ENCODE measurements at places on chromosomes 13 and 19.

GRCh38 chr13:66586489-66586888, 643.6 kb downstream of the PCDH9 start:
- no peak for DNase-seq

- DNase-seq, result no peak
These were observed 36.7 kb upstream of the RANBP3 start for GRCh38 chr19:6014551-6015135.

DNA sequence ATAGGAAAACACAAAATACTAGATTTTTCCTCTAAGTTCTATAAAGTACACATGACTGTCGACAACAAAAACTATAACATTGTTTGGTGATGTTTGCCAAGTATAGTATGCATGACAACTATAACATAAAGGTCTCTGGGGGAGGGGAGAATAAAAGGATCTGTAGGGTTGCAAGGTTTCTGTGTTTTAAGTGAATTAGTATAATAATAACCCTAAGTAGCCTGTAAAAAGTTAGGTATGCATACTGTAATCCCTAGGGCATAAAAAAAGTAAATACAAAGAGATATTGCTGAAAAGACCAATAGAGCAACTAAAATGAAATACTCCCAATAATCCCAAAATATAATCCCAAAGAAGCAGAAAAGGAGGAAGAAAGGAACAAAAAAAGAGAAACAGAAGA, 14.6 kb downstream of the MYCBP2 start:
- no peak for DNase-seq

DNA sequence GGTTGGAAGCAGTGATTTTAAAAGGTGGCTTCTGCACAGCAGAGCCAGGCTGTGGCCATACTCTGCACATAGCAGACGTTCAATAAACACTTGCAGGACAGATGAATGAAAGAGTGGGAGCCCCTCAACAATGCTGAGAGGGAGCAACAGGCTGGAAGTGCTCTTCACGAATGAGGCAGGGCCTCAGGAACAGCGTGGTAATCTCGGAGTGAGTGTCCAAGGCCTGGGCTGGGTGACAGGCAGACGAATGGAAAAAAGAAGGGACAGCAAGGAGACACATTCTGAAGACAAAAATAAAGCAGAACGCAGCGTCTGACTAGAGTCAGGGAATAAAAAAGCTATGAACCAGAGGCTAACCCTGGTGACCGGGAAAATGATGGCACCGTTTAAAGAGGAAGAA, 11.1 kb downstream of the GJA3 start:
- DNase-seq, result no peak

DNA sequence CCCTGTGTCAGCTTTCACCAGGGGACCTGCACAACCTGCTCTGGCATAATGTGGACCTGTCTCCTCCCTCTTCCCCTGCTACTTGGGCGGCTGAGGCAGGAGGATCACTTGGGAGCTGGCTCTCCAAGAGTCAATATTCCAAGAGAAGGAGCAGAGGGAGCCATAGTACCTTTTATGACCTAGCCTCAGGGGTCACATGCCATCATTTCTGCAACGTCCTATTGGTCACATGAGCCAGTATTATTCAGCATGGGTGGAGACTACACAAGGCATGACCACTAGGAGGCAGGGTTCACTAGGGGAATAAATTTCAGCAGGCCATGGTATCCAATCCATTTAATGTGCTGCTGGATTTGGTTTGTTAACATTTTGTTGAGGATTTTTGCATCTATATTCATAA, 12.0 kb upstream of the SHFL start:
- peak; percentile 23 for DNase-seq

GRCh38 chr13:30816736-30817135, 81.4 kb downstream of the ALOX5AP start:
- no peak for DNase-seq

- no peak for DNase-seq
These were observed 809 bp downstream of the MISP start for GRCh38 chr19:751501-752341.

GRCh38 chr13:69496981-69497380, 610.6 kb upstream of the ATXN8OS start:
- DNase-seq, result no peak

DNA sequence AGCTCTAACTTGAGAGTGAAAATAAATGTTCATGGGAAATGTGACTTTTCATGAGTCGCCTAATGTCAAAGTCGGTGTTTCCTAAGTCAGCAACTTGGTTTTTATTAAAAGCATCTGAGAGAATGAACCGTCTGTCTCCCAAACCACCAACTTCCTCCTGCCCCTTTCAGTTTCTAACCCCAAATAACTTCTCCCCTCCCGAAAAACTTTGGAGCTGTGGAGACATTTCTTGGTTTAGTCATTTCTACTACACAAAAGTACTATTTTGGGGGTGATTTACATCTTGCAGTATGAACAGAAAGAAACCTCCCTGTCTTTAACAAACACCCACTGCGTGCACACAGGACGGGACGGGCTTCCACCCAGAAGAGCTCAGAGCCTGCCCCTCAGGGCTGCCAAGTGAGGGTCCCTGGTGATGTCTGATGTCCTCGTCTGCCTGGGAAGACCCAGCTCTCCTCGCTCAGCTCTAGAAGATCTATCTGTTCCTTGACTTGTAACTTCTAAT, 65.0 kb downstream of the RASA3 start:
- no peak for DNase-seq

GRCh38 chr19:50820549-50821247, 2.9 kb downstream of the KLK1 start:
- DNase-seq, result no peak

DNA sequence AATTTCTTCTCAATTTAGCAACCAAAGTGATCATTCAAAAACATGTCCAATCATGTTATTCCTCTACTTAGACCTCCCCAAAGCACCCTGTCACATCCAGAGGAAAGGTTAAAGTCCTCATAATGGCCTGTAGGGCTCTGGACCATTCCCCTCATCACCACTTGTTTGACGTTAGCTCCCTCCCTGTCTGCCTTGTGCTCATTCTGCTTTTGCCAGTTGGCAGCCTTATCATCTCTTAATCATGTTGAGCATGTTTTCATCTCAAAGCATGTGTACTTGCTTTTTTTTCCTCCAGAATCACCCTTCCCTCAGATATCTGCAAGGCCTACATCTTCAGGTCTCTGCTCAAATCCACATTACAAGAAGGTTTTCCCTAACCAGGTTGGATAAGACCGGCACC, 25.9 kb downstream of the UBAC2 start:
- DNase-seq, result no peak

GRCh38 chr13:107665926-107666458, 549.3 kb downstream of the LIG4 start:
- DNase-seq, result no peak

- DNase-seq, result no peak
These were observed 22.2 kb downstream of the GPR42 start for GRCh38 chr19:35392742-35393715.

GRCh38 chr13:112244061-112244460, 132.1 kb upstream of the SPACA7 start:
- no peak for DNase-seq

DNA sequence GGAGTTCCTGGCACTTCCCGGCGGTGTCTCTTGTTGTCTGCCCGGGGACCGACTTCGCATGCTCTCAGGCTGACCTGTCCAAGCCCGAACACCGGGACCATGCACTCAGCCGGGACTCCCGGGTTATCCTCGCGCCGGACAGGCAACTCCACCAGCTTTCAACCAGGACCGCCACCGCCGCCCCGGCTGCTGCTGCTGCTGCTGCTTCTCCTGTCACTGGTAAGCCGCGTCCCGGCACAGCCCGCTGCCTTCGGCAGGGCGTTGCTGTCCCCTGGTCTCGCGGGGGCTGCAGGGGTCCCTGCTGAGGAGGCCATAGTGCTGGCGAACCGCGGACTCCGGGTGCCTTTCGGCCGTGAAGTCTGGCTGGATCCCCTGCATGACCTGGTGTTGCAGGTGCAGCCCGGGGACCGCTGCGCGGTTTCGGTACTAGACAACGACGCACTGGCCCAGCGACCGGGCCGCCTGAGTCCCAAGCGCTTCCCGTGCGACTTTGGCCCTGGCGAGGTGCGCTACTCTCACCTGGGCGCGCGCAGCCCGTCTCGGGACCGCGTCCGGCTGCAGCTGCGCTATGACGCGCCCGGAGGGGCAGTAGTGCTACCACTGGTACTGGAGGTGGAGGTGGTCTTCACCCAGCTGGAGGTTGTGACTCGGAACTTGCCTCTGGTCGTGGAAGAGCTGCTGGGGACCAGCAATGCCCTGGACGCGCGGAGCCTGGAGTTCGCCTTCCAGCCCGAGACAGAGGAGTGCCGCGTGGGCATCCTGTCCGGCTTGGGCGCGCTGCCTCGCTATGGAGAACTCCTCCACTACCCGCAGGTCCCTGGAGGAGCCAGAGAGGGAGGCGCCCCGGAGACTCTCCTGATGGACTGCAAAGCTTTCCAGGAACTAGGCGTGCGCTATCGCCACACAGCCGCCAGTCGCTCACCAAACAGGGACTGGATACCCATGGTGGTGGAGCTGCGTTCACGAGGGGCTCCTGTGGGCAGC, 661 bp downstream of the FREM2 start:
- DNase-seq, result no peak

DNA sequence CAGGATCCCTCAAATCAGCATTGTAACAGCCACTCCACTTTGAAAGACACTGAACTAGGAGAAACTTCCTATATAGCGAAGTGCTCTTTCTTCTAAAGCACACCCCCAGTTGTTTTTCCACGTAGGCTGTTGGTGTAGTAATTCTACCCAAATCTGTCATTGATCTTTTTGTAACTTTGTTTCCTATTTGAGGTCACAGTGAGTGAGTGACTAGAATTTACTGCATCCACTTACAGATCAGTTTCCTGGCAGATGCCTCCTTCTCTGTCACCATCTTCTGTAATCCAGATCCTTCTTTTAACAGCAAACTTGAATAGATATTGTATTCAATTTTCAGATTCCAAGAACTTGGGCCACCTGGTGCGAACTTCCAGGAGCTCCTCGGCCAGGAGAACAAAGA, 15.3 kb downstream of the ZAR1L start:
- DNase-seq, result no peak
